ENCODE measurements at places on chromosomes 4 and X.

- H3K27me3 ChIP-seq, result no peaks in the 10 kb centered on the region
- no peaks in the 10 kb centered on the region for H3K4me1 ChIP-seq
- no peak overlapping the region for H3K27ac ChIP-seq
- no peak overlapping the region for H3K4me3 ChIP-seq
- no peak for DNase-seq
- no peaks in the 10 kb centered on the region for H3K36me3 ChIP-seq
Measured at GRCh38 chr4:66613591-66613990, 931.7 kb downstream of the CENPC start.

DNA sequence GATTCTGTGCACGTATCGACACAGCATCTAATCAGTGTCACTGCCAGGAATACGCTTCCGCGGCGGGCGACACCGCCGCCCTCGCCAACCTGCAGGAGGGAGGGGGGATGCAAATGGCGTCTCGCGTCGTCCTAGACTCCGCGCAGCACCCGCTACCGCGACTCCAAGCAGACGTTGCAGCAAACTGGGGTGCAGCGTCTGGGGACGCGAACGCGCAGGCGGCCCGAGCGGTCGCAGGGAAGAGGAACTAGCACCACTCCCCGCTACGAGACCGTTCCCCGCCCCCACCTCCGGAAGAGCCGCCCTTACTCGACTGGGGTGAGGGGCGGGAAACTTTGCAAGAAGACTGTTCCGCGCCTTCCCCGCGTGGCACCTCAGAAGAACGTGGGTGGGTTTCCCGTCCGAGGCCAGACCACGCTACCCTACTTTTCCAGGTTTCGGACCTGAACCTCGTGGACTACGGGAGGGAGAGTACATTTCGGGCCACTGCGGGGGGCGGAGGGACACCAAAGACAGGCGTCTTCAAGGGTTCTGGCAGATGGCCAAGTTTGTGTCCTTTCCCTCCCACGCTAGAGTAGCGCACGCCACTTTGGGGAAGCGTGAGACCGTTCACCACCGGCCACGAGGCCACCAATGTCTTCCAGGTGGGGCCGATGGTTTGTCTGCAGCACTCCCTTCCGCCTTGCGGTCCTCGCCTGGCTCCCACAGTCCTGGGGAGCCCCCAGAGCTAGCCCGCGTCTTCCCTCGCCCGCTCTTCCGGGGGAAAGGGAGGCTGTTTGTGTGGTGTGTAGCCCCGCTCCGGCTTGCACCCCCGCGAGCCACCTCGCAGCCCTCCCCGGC is 78.0 kb upstream of the BCOR start:
- no peaks in the 10 kb centered on the region for H3K27me3 ChIP-seq
- H3K4me3 ChIP-seq, result peak overlapping the region; percentile 59
- H3K36me3 ChIP-seq, result no peaks in the 10 kb centered on the region

DNA sequence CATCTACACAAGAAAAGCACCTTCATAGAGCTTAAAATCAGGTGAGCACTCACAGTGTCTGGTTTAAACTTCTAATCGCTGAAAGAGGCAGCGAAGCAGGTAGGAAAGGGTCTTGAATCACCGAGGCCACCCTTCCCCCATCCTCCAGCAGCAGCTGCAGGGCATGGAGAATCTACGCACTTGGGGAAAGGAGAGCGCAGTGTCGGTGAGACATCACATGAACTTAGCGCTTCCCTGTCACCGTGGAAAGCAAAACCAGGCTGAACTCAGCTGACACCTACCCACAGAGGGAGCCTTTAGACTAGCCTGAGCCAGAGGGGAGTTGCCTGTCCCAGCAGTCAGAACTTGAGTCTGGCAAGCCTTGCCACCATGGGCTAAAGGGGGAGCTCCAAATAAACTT is 197.2 kb upstream of the ZFP42 start:
- no peaks in the 10 kb centered on the region for H3K36me3 ChIP-seq
- H3K4me1 ChIP-seq, result no peaks in the 10 kb centered on the region
- H3K27ac ChIP-seq, result no peak overlapping the region
- DNase-seq, result no peak
- no peaks in the 10 kb centered on the region for H3K27me3 ChIP-seq

DNA sequence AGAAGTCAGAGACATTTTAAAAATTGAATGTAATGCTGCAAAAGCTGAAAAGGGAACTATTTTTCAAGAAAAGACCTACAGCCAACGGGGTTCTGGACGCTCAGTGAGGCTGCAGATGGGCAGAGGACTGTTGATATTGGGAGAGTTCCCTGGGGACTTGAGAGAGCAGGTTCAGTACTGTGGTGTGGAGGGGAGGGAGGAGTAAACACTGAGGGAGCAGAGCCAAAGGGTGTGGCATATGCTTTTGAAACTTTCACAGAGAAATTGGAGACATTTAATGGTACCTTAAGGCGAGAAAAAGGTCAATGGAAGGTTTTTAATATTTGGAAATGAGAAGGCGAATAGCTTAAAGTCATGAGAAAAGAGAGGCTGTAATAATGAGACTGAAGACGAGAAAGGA is 62.2 kb upstream of the GPM6A start:
- no peak overlapping the region for H3K4me3 ChIP-seq
- H3K36me3 ChIP-seq, result no peaks in the 10 kb centered on the region
- no peaks in the 10 kb centered on the region for H3K27me3 ChIP-seq
- H3K4me1 ChIP-seq, result no peaks in the 10 kb centered on the region
- H3K27ac ChIP-seq, result no peak overlapping the region

GRCh38 chr4:141905751-141906150 is 269.4 kb downstream of the IL15 start:
- H3K36me3 ChIP-seq, result no peaks in the 10 kb centered on the region
- DNase-seq, result no peak
- no peak overlapping the region for H3K4me3 ChIP-seq
- no peak overlapping the region for H3K27ac ChIP-seq
- no peaks in the 10 kb centered on the region for H3K4me1 ChIP-seq

DNA sequence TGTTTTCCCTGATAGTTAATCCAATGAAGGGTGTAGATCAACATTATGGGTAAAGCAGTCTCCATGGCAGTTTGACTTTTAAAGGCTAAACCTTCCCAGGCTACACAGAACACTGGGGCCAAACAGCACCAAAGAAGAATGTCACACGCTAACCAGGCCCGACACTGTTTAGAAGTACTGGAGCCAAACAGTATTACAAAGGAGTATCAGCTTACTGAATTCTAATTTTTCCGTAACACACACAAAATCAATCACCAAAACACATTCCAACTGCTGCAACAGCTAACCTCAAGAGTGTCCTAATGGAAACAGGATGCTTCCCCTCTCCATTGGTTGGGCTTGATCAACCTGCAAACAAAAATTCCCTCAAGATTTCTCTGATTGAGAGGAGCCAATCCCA is 783.5 kb downstream of the PCDH18 start:
- no peaks in the 10 kb centered on the region for H3K27me3 ChIP-seq
- no peaks in the 10 kb centered on the region for H3K4me1 ChIP-seq

- H3K36me3 ChIP-seq, result no peaks in the 10 kb centered on the region
- H3K27me3 ChIP-seq, result no peaks in the 10 kb centered on the region
- no peak for DNase-seq
- no peak overlapping the region for H3K4me3 ChIP-seq
- H3K27ac ChIP-seq, result no peak overlapping the region
Measured at GRCh38 chr4:5941601-5942000, 48.7 kb upstream of the CRMP1 start.

GRCh38 chr4:2074588-2074987 is 15.5 kb downstream of the NAT8L start:
- H3K4me1 ChIP-seq, result peaks cover 12% of the 10 kb centered on the region
- no peaks in the 10 kb centered on the region for H3K27me3 ChIP-seq
- H3K4me3 ChIP-seq, result no peak overlapping the region
- no peaks in the 10 kb centered on the region for H3K36me3 ChIP-seq
- no peak for DNase-seq

GRCh38 chr4:91288702-91289311 is 1015.0 kb upstream of the GRID2 start:
- H3K27me3 ChIP-seq, result no peaks in the 10 kb centered on the region
- no peak overlapping the region for H3K27ac ChIP-seq
- H3K4me3 ChIP-seq, result no peak overlapping the region
- H3K36me3 ChIP-seq, result no peaks in the 10 kb centered on the region
- DNase-seq, result no peak
- no peaks in the 10 kb centered on the region for H3K4me1 ChIP-seq

DNA sequence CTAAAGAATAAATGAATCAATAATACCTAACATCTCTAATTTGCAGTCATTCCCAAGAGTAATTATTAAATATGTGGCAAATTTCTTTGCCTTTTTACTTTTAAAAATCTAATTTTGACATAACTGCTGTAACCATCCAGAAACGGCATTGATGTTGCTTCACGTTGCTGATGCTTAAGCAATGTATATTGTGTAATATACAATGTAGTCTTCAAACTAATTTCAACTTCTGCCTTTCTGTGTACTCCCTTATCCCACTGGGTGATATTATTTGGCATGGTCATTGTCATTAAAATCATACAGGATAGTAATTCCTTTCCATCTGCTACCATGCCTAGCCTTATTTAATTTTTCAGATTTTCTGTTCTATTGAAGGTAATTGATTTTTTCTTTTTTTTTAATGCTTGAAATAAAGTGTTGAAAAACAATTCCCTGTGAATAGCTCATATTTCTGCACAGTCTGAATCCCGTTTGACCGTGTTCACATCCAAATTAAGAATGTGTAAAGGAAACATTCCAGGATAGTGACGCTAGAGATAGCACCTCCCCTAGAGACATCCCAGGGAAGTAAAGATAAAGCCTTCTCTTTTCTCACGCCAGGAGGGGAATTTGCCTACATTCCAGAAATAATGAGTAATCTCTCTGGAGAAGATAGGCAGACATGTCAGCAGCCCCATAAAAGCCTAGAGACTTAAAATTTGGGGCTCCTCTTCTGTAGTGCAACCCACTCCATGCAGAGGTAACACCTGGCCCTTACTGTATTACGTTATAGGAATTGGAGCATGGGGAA is 8.6 kb downstream of the FAM200B start:
- peak overlapping the region; percentile 81 for H3K27ac ChIP-seq
- no peaks in the 10 kb centered on the region for H3K27me3 ChIP-seq
- H3K4me1 ChIP-seq, result peaks cover 33% of the 10 kb centered on the region
- no peaks in the 10 kb centered on the region for H3K36me3 ChIP-seq

DNA sequence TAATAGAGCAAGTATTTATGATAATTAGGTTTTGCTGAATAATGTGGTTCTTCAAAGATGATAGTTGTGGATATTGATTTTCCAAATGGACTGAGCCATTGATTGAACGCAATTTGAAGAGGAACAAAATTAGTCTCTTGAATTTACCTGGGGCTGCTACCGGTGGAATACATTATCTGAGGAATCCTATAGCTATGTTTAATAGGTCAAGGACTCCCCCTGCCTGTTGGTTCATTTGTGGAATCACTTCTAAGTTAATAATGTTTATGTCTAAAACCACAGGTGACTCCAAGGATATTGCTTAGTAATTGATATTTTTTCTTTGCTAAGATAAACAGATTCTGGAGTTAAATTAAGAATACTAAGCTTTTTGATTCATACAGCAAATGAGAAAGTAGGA is 576.0 kb upstream of the PABPC4L start:
- no peaks in the 10 kb centered on the region for H3K36me3 ChIP-seq
- DNase-seq, result no peak
- H3K27ac ChIP-seq, result no peak overlapping the region
- no peak overlapping the region for H3K4me3 ChIP-seq
- no peaks in the 10 kb centered on the region for H3K4me1 ChIP-seq

- H3K4me1 ChIP-seq, result no peaks in the 10 kb centered on the region
- no peak for DNase-seq
- no peak overlapping the region for H3K4me3 ChIP-seq
- H3K27me3 ChIP-seq, result no peaks in the 10 kb centered on the region
Measured at GRCh38 chr4:87076690-87077358, 142.0 kb downstream of the AFF1 start.

DNA sequence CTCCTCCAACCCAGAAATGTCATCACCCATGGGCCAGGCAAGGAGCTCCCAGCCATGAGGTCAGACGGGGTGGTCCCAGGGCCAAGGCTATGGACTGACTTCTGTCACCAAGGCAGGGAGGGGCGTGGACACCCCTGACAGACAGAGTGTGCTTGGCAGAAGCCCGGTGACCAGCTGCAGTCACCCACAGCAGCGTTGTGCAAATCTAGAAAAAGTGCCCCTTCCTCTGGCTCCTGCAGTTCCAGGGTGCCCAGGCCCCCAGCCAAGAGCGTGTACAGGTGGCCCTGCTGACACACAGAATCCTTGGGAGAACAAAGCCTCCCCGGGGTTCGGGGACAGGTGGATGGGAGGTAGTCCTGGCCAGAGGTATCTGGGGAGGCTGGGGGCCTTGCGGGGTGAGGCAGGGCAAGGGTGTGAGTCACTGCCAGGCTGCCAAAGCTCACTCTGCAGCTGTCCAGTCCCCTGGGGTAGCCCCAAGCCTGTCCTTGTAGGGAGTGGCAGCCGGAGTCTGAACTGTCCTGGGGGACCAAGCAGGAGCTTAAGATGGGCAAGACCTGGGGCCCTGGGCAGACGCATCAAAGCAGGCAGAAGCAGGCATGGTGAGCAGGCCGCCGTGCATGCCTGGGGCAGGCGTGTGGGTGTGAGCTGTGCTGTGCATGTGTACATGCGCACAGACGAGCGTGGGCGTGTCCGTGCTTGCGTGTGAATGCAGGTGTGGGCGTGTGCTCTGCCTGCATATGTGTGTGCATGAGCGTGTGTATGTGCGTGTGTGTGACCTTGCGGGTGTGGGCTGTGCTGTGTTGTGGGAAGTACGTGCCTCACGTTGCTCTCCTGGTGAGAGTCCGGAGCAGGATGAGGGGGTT is 3.3 kb downstream of the MYL5 start:
- H3K4me3 ChIP-seq, result no peak overlapping the region
- no peaks in the 10 kb centered on the region for H3K27me3 ChIP-seq
- peaks cover 14% of the 10 kb centered on the region for H3K4me1 ChIP-seq
- DNase-seq, result no peak

DNA sequence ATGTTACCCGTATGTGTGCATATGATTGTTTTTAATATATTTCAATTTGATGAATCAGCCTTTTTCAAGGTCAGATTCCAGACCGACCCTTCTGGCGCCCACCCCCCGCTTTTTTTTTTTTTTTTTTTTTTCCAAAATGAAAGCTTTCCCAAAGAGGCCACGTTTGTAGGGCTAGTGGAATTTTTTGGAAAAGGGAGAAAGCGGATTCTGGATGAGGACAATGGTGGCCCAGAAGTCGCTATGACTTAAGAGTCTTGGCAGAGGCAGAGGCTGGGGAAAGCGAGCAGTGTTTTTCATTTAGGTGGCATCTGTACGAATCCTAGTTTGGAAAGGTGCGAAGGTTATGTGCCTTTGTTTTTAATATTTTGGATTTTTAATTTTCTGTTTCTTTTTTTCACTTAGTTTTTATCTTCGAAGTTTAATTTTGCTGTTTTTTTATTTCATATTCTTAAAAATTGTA is 14.6 kb downstream of the NDUFB11 start:
- no peaks in the 10 kb centered on the region for H3K36me3 ChIP-seq
- peak overlapping the region; percentile 31 for H3K27ac ChIP-seq
- H3K4me1 ChIP-seq, result no peaks in the 10 kb centered on the region
- peak overlapping the region; percentile 59 for H3K4me3 ChIP-seq
- no peak for DNase-seq

Measured in Caco-2 (cell line).